ENCODE measurements at places on chromosomes 12 and 14.

- no peak for DNase-seq
These were observed 7.6 kb downstream of the SERPINA11 start for GRCh38 chr14:94445003-94445402.

GRCh38 chr12:132413931-132414588 lies 75.9 kb upstream of the FBRSL1 start:
- peak; percentile 45 for DNase-seq

DNA sequence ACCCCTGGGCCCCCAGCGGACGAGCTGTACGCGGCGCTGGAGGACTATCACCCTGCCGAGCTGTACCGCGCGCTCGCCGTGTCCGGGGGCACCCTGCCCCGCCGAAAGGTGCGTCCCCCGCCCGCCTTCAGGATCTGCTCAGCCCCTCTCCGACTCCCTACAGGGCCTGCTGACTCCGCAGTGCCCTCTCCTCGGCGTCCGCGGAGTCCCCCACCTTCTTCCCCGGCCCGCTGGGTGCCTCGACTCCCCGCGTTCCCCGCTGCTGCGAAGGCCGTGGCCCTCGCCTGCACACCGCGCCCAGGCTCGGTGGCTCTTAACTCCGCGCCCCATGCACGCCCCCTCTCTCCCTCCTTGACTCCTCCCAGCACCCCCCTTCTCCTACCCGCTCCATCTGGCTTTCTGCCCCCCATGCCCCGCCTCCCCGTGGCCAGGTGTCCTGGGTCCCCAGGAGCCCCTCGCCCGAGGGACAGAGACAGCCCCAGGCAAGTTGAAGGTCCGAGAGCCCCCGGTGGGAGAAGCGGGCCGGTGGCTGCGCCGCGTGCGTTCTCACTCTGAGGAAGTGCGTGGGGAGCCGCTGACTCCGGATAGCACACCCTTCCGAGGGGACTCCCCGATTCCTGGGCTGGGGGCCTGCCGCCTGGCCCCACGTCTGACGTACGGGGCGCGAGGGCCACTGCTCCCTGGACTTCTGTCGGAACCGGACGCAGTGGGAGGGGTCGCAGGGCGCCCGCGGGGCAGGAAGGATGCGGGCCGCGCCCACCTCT lies 594 bp downstream of the TAMALIN start:
- DNase-seq, result peak; percentile 58

DNA sequence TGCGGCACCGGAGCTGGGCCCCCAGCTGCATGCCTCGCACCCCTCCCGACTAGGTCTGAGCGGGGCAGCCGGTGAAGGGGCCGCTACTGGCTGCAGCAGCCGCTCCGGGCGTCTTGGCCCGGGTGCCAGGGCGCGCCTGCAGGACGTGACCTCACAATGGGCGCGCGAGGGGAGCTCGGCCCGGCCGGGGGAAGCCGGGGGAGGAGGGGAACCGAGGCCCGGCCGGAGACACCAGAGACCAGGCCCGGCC lies 353 bp downstream of the BAG5 start:
- DNase-seq, result no peak

DNA sequence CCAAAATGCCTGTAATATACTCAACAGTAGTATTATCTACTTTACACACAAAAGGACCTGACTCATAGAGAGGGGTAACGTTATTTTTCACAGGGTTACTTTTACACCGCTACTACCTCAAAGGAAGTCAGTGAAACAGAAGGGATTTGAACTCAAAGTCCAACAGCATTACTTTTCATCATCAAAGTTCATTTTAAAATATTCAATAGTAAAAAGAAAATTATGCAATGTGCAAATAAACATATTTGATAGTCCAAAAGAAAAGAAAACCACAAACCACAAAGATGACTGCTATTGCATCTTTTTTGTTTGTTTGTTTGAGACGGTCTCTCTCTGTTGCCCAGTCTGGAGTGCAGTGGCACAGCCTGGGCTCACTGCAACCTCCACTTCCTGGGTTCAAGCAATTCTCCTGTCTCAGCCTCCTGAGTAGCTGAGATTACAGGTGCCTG lies 15.5 kb downstream of the KIF21A start:
- DNase-seq, result no peak

GRCh38 chr14:92945959-92946846 lies 23.3 kb downstream of the CHGA start:
- no peak for DNase-seq

DNA sequence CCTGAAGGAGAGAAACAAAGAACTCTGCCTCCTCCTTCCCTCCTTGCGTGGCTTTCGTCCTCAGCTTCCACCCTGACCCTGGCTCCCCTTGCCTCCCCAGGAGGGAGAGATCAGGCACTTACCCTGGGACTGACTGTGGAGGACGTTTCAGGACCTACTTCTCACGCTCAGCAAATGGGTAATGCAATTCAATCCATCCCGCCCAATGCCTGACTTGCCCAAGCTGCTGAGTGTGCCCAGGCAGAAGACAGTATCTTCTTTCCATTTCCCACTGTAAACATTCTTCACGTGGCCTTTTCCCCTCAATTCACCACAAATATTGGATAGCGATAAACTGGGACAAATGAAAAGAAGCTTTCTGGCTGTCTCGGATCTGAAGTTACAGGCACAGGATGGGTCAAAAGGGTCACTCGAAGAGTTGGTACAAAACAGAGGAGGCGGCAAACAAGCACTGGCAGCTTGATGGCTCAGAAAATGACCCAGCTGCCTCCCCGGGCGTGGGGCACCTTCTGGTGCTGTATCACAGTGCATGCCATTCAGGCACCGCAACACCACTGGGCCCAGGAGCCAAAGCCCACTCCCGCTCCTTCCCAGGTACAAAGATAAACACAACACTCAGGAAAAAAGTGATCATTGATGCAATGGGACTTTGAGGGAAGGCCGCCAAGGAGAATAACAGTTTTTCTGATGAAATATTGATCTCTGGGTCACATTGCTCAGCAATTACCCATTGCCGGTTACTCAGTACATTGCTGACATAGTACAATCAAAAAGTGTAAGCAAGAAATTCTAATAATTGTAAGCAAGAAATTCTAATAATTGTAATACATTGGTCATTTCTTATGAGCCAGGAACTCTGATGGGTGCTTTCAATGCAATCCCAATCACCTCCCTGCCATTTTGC lies 65.8 kb downstream of the TRIM9 start:
- DNase-seq, result no peak

GRCh38 chr14:49306152-49306751 lies 279.9 kb downstream of the RPS29 start:
- DNase-seq, result no peak

DNA sequence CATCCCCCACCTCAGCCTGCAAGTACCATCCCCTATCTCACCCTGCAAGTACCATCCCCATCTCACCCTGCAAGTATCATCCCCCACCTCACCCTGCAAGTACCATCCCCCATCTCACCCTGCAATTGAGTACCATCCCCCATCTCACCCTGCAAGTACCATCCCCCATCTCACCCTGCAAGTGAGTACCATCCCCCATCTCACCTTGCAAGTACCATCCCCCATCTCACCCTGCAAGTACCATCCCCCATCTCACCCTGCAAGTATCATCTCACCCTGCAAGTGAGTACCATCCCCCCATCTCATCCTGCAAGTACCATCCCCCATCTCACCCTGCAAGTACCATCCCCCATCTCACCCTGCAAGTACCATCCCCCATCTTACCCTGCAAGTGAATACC lies 45.0 kb downstream of the ZC3H14 start:
- no peak for DNase-seq

DNA sequence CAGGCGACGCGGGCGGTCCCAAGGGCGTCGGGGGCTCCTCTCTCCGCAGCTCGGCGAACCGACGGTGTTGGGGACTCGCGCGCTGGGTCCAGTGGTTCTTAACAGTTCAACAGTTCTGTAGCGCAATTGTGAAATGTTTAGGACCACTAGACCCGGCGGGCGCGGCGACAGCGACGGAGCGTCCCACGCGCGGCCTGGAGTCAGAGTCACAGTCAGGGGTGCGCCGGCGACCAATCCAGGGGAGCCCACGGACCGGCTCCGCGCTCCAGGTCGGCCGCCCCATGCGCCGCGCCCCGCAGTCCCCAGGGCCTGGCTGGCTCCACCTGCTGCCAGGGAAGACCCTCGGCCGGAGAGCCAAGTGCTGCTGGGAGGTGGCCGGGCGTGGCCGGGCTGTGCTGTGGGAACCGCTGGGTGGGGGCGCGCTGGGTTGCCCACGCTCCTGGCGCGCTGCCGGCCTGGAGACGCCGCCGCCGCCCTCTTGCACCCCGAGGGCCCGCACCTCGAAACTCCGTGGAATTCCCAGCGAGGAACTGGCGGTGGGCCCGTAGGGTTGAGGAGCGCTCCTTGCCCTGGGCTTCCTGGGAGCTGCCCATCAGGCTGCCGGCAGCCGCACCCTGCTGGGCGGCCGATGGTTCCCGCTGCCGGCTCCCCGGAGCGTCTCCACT lies 20.9 kb upstream of the KIF26A start:
- no peak for DNase-seq
